Fibroblast of skin of right biceps (primary cell): ENCODE measurements at places on chromosomes 11 and 22.

- no peak for DNase-seq
These were observed 14.1 kb downstream of the TMEM123 start for GRCh38 chr11:102438311-102439062.

GRCh38 chr22:24289741-24290163 is 19.1 kb downstream of the SPECC1L start:
- DNase-seq: peak; percentile 33

DNA sequence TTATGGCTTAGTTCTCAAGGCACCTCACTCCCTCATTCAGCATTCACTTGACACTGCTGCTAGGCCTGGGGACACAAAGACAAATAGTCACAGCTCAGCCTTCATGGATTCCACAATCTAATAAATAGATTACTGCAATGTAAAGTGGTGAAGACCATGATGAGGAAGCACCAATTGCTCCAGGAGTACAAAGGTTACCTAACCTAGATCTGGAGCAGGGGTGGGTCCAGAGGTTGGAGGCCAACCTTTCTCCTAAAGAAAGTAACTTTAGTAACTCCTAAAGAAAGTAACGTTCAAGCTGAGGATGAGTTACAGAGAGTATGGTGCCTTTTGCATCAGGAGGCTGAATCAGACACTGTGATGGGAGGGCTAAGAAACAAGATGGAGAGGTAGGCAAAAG is 4.1 kb downstream of the TRIM3 start:
- no peak for DNase-seq

GRCh38 chr11:94134651-94135512 is 6.2 kb downstream of the PANX1 start:
- peak; percentile 95 for DNase-seq

DNA sequence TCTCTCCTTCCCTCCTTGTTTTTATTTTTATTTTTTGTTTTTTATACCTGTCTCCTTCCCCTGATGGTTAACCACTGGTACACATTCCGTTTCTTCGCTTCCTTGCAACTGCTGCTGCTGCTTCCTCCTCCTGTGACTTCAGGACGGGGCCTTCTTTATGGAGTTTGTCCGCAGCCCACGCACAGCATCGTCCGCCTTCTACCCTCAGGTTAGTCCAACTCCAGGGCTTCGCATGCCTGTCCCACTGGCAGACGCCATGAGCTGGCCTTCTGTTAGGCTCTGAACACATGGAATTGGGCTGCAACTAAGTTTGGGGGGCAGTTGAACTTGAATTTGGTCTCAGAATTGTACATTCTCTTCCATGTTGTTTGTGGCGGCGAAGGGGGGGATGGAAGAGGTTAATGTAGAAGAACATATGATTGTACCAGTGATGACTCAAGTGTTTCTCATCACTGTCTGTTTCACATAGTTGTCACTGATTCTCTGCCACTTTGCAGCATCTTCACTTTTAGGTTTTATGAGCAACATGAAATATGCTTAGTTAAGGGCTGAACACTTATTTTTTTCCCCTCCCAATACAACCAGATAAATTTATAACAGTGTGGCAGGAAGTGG is 83.0 kb upstream of the YWHAH start:
- peak; percentile 42 for DNase-seq

- peak; percentile 74 for DNase-seq
These were observed 57.6 kb downstream of the SYN3 start for GRCh38 chr22:33000342-33001280.

GRCh38 chr11:67116758-67117105 is 2.3 kb upstream of the KDM2A start:
- DNase-seq: no peak

GRCh38 chr11:119668676-119669075 is 60.3 kb downstream of the NECTIN1 start:
- no peak for DNase-seq

DNA sequence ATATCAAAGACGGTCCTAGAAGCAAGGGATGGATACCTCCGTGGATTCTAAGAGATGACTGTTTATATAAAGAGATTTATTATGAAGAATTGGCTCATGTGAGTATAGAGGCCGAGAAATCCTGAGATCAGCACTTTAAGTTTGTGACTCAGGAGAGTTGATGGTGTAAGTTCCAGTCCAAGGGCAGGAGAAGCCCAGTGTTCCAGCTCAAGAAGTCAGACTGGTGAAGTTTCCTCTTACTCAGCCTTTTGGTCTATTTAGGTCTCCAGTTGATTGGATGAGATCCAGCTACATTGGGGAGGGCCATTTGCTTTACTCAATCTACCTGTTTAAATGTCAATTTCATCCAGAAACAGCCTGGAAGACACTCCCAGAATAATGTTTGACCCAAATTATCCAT is 45.1 kb downstream of the TSPAN18 start:
- no peak for DNase-seq

GRCh38 chr22:44861245-44861644 is 108.9 kb downstream of the ARHGAP8 start:
- DNase-seq: no peak

DNA sequence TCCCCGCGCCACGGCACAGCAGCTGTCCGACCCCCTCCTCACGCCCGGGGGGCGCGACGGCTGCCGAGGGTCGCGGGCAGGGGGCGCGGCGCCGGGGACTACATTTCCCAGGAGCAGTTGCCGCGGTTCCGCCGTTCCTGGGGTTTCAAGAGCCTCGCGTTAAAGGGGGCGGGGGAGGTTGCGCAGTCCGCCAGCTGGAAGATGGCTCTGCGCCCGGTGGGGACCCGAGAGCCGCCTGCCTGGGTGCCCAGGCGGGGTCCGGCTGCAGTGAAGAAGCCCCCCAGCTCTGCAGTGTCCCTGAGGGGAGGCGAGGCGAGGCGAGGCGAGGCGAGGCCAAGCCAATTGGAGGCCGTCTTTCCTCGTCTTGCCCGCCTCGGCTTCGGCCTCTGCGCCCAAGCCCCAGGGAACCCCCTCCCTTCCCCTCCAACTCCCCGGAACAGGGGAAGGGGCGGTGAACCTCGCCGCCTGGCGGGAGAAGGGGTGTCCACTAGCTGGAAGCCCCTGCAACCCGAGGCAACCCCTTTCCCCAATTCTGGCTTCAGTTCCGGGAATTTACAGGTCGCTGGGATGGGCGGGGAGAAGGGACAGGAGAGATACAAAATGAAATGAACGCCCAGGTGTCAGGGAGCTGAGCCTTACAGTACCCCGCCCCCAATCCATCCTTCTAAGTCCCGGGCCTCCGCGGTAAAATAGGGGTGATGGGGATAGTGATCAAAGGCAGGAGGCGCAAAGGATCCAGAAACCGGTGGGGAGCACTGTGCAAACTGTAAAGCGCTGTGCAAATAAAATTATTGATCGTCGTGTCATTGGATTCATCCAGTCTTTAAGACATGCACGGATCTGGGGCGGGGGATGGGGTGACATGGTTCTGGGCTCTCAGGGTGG is 5.2 kb upstream of the GCAT start:
- DNase-seq: peak; percentile 53

DNA sequence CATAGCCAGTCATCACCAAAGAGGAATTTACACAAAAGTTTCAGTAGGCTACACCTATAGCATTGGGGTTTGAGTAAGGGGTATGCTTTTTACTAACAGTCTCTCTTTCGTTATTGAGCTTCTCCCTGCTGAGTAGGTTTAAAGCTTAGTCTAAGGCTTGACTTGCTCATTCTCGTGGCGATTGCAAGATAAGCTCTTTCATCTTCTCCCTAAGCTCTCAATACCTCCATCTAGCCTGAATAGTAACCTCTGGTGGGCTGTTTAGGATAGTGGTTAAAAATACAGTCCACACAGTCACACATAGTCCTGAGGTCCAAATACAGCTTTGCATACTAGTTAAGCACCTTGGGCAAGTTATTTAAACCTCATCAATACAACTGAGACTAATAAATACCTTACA is 65.6 kb downstream of the IMMP1L start:
- DNase-seq: no peak

GRCh38 chr11:24134879-24135589 is 361.8 kb upstream of the LUZP2 start:
- no peak for DNase-seq

- DNase-seq: no peak
These were observed 37.6 kb downstream of the MS4A2 start for GRCh38 chr11:60125956-60126585.

- DNase-seq: no peak
These were observed 10.5 kb upstream of the C11orf24 start for GRCh38 chr11:68282141-68282860.

DNA sequence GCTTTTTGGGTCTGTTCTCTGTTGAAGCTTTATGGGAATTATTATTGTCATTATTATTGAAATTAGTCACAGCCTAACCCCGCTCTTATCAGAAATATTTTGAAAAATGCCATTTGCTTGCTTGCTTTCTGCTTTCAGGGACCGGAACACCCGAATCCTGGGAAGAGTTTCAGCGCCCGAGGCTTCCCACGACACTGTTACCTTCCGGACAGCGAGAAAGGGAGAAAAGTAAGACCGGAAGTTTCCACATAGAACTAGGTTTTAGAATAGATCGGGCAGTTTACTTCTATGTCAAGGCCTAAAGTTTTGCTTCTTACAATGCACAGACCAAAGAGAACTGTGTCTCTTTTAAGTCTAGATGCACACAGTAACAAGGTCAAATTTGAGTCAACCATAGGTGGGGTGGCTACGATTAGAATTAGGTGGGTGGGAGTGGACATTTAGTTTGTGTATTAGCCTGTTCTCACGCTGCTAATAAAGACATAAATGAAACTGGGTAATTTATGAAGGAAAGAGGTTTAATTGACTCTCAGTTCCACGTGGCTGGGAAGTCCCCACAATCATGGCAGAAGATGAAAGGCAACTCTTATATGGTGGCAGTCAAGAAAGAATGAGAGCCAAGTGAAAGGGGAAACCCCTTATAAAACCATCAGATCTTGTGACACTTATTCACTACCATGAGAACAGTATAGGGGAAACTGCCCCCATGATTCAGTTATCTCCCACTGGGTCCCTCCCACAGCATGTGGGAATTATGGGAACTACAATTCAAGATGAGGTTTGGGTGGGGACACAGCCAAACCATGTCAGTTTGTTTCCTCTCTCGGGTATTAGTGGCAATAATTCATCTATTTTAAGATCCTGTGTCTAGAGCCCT is 12.9 kb downstream of the MPEG1 start:
- DNase-seq: no peak

DNA sequence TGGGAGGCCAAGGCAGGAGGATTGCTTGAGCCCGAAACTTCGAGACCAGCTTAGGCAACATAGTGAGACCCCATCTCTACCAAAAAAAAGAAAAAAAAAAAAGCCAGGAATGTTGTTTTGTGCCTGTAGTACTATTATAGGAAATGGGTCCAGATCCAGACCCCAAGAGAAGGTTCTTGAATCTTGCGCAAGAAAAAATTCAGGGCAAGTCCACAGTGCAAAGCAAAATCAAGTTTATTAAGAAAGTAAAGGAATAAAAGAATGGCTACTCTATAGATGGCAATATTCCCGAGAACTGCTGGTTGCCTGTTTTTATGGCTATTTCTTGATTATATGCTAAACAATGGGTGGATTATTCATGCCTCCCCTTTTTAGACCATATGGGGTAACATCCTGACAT is 51.2 kb upstream of the RDX start:
- DNase-seq: no peak

DNA sequence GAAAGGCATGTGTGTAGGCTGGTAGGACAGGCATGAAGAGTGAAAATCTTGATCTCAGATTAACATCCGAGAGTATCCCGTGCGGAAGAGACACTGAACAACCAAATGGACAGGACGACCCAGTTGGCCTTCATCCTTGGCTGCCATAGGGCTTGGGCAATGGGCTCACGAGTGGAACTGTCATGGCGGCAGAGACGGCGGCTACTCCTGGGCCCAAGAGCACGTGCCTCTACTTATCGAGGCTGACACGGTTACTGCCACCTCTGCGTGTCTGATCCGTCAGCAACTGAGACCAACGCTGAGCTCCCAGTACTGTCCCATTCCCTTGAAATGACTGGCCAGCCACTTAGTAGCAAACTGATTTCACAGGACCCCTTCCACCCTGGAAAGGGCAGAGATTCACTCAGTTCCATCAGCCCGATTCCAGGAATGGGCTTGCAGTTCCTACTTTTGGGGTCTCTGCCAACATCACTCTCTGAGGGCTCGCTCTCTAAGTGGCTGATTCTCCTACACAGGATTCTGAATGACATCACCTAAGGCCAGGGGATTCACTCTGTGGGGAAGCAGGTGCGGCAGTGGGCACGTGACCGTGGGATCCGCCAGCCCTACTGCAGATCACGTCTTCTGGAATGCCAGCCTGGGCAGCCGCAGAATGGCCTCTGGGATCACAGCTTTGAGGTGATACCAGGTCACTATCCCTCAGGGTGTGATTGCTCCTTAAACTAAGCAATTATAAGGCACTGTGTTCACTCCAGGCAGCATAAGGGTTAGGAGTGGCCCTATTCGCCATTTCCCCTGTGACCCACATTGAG is 97.8 kb downstream of the RPS6KA4 start:
- DNase-seq: no peak

DNA sequence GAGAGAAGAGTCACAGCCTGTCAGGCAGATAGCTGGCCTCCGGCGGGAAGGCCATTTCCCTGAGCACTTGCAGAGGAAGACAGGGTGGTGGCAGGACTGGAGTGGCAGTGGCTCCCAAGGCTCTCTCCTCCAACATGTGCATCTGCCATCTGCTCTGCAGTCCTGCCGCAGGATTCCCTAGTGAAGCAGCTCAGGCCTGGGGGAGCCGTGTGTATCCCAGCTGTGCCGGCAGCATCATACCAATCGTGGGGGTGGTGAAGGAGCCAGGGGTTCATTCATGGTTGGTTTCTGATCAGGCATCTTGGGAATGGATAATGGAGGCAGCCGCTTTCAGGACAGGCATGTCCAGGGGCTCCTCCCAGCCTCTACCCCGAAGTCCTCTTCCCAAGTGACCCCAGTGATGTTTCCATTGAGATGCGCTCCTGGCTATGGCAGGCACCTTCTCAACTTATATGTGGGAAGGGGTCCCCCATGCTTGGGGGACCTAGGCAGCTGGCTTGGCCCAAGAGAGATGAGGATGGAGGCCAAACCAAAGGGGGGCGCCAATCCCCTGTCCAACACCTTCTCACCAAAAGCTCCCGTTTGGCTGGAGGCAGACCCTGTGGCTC is 6.1 kb downstream of the TAGLN start:
- DNase-seq: no peak

GRCh38 chr22:39094717-39095389 is 2.2 kb upstream of the APOBEC3H start:
- DNase-seq: no peak

- DNase-seq: no peak
These were observed 35.0 kb upstream of the MOB2 start for GRCh38 chr11:1521382-1522080.

DNA sequence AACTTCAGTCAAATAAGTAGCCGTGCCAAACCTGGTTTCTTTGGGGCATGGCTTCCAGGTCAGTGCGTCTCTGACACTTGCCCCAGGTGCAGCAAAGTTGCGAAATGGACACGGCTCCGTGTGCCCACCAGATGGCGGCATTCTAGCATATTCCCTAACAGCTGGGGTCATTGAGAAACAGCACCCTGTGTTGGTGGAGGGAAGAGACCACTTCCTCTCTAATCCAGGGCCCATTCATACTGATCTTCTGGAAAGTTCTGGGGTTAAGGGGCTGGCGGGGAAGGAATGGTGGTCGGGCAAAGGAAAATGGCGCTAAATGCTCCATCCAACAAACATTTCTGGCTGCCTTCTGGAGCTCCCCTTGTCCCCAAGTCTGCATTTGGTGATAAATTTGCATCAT is 141.2 kb upstream of the TIMP3 start:
- peak; percentile 70 for DNase-seq

- peak; percentile 22 for DNase-seq
These were observed 141.3 kb downstream of the GRIK4 start for GRCh38 chr11:120652705-120653335.
